ENCODE measurements at places on chromosomes 2 and 18.
A peak's percentile ranks its signal among the peaks of the same experiment; 100 is the strongest.

DNA sequence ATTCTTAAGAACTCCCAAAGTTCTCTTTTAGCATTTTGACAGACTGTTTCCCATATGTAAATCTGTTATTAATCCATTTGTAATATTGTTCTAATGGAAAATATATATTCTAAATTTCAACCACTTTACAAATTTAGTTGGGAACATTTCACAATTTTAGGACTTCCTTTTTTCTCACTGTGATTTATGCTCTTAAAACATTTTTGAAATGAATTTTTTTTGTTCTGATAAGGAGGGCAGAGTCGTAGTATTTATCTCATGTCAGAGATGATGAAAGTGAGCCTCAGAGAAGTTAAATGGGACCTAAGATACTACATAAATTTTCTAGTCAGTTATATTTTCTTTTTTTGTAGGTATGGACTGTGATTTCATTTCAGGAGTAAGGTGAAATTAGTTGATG, 26.6 kb downstream of the RASGRP3 start:
- DNase-seq, result no peak

GRCh38 chr2:95061601-95062183, 36.2 kb downstream of the MAL start:
- no peak for DNase-seq

DNA sequence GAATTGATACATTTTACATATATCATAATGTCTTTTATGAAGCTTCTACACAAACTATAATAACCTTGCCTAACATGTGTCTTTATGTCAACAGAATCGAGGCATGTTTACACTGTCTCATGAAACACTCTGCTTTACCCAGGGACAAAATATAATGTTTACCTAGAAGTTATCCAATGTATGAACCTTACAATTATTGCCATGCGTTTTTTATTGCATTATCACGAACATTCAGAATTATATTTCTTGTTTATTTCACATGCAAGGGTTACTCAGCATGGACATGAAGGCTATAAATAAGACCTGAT, 19.8 kb downstream of the LONRF2 start:
- DNase-seq, result no peak

DNA sequence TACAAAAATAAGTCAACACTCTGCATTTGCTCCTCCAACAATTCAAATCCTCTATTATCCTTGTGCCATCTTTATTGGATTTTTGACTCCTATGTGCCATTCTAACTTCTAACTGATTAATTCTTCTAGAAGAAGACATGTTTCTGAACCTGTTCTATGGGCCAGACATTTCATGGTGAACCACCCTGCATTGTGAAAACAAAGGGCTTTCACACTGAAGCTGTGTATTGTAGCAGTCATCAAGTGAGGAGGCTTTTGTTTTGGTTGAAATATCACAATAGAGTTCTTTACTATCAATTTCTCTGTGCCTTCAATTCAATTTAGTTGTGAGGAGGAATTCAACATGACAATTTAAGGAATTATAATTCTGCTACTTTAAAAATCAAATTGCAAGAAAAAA, 357.9 kb downstream of the PLCL1 start:
- no peak for DNase-seq

GRCh38 chr2:153071090-153071489, 352.7 kb downstream of the ARL6IP6 start:
- no peak for DNase-seq

DNA sequence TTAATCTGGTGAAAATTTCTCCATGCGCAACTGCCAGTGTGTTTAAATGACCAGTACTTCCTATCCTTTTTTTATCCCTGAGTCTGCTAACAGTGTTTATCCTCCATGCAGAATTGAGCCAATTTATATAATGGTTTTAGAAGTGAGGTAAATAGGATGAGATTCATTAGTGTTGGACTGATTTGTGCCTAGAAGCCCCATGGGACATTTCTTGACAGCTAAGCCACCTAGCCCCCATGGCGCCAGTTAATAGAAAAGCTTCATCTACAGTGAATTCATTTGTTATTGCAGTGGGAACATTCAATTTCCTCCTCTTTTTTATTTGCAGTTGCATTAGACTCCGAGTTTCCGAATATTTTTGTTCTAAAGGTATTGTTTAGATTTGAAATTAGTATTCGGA, 175.6 kb downstream of the ARL6IP6 start:
- DNase-seq, result no peak

- DNase-seq, result no peak
Observed at GRCh38 chr2:166158546-166158945, 30.7 kb upstream of the SCN1A start.

- no peak for DNase-seq
Observed at GRCh38 chr2:227450926-227451654, 20.9 kb upstream of the AGFG1 start.

DNA sequence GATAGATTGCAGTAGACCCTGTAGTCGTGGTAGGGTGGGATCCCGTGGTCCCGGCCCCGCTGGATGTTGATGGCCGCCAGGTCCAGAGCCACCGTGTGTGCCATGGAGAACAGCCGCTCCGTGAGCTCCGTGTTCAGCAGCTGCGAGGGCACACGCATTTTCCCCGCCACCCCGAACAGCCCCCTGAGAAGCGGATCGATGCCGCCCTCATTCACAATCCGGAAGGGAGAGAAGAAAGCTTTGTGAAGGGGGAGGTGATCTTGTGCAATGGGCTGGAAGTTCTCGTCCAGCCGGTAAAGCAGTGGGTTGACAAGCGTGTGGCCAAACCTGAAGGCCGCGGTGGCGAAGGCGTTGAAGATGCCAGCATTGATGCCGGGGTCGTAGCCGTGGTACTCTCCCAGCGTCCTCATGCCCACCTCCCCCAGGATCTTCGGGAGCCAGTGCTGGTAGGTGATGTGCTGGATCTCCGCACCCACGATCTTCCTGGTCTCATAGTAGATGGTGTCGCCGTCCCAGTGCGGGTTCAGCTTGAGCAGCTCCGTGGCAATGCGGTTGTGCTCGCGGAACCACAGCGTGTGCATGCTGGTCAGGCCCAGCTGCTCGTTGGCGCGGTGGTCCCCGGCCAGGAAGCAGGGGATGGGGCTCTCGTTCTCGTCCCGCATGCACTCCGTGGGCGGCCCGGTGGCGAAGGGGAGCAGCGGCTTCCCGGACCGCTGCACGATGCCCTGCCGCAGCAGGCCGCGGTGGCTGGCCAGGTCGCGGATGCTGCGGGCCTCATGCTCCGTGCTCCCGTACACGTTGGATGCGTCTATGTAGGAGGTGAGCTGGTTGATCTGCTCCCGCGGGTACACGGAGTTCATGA, 95.8 kb downstream of the PXDN start:
- DNase-seq, result no peak

GRCh38 chr2:65491381-65491905, 59.0 kb upstream of the SPRED2 start:
- no peak for DNase-seq

- DNase-seq, result no peak
Observed at GRCh38 chr2:39252888-39253518, 9.2 kb upstream of the CDKL4 start.

GRCh38 chr2:239169311-239170048, 231.3 kb downstream of the HDAC4 start:
- no peak for DNase-seq

GRCh38 chr2:892401-892800, 58.2 kb upstream of the SNTG2 start:
- no peak for DNase-seq

DNA sequence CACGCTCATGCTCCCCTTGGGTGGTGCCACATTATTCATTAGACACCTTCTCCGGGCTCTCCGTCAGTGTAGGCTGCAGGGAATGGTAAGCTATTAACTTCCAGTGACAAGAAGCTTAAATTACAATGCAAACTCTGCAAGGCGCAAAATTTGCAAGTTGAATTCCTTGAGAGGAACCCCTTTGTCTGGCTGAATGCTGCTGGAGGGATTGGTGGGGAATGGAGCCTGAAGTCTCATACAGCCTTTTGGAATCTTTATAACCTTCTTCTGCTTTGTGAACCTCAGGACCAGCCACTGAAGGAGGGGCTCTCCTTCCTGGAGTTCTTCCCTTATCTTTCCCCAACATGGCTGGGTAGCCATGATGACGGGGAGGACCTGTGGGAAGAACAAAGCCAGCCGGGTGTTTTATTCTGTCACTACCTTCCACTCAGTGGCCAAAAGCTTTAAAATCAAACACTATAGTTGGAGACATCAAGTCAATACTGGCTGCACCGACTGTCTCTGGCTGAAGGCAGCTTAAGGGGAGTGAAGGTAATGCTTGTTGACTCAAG, 220.9 kb upstream of the EPHA4 start:
- no peak for DNase-seq

- no peak for DNase-seq
Observed at GRCh38 chr2:128797937-128798336, 479.3 kb upstream of the HS6ST1 start.

GRCh38 chr2:220465700-220466099, 838.3 kb downstream of the SLC4A3 start:
- DNase-seq, result no peak

DNA sequence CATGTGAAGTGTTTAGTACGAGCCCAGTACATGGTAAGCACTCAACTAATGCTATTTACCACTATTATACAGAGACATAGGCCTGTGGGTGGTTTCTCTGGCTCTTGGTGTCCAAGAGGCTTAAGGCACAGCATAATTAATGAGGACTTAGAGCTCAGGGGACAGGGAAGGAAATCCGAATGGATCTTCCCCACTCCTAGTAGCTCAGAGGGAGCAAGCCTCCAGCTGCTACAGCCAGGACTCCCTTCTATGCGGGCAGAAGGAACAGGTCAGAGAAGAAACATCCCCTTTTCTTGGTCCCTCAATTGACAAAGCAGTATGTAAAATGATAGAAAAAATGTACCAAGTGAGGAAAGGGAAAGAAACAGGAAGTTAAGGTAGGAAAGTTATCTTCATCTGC, 261.3 kb upstream of the STON1 start:
- no peak for DNase-seq

GRCh38 chr2:23476786-23477185, 91.8 kb downstream of the KLHL29 start:
- DNase-seq, result no peak

GRCh38 chr2:157059036-157059435, 198.5 kb upstream of the GALNT5 start:
- no peak for DNase-seq

DNA sequence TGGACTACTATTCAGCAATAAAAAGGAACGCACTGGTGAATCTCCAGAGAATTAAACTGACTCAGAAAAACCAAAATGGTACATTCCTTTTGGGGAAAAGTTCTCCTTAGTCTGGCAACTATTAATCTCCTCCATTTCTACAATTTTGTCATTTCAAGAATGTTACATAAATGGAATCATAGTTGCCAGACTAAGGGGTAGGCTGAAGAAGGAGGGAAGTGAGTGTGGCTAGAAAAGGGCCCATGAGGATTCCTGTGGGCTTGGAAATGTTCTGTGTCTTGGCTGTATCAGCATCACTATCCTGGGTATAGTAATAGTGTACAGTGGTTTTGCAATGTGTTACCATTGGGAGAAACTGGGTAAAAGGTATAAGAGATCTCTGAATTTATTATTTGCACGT, 72.4 kb downstream of the ZAP70 start:
- DNase-seq, result no peak

GRCh38 chr2:170500104-170500503, 215.0 kb upstream of the SP5 start:
- no peak for DNase-seq

DNA sequence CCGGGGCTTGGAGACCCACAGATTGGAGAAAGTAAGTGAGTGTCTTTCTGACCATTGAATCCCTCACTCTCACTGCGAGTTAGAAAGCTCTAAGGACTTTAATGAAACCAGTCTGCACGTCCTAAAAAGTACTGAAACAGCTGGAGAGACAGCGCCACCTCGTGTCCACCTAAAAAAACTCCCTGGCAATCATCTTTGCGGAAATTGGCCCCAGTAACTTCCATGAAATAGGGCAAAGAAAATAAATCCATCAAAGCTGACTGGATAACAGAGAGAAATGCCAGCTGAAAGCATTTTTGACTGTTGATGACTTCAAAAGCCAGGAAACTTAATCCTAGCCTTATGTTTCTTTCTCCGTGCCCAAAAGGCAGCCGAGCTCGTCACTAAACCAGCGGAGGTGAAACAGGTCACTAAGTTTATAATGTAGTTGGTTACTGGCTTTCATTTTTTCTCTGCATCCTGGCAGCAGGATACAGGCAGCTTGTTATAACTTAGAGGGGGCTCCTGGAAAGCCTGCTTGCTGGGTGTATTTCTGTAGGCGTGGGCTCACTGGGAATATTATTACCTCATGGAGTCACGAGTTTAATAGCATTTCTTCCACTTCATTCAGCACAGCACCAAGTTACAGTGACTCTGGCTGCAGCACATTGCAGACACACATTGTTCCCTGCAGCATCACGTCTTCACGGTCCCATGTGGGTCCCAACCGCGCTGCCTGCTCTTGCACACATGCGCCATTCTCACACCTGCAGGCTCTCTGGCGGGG, 266.5 kb downstream of the HRH4 start:
- peak; percentile 55 for DNase-seq

DNA sequence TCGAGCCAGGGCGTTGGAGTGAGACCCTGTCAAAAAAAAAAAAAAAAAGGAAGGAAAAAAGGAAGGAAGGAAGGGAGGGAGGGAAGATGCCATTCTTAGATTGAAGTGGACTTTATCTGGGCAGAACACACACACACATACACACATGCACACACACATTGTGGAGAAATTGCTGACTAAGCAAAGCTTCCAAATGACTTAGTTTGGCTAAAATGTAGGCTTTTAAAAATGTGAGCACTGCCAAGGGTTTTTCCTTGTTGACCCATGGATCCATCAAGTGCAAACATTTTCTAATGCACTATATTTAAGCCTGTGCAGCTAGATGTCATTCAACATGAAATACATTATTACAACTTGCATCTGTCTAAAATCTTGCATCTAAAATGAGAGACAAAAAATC, 564 bp upstream of the TTR start:
- DNase-seq, result no peak

DNA sequence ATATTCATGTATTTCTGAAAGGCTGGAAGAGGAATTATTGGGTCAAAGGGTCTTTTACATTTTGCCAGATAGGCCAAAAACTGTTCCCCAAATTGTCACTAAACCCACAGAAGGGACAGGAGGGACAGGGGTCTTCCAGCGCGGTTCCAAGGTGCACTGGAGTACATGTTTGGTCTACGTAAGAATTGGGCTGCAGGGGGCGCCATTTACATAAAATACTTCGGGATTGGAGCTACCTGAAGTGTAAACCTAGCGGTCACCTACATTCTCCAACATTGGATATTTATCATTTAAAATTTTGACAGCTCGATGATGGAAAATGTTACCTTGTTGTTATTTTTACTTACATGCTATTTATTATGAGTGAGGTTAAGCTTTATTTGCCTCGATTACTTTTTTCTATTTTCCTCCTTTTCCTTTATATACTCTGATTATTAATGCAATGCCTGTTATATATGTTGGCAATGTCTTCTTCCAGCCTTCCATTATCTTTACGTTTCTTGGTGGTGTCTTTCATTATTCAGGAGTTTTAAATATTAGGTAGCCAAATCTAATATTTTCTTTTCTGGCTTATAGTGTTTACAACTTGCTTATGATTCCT, 43.0 kb upstream of the RAB6C start:
- no peak for DNase-seq

All from CD4-positive, alpha-beta T cell treated with Interleukin-12 subunit alpha and Interleukin-12 subunit beta, for 1 hour (primary cell).